ENCODE measurements at places on chromosomes 16 and 17. TPM values are rescaled to one million over a fixed set of nuclear protein-coding genes. Genes with fewer than 3 reads are reported as not detected.

GRCh38 chr17:45132320-45132571, at the start of gene PLCD3:
Gene PLCD3 (minus strand): TSS chr17:45132515. CDS start chr17:45132410, 105 bp downstream.
- H3K27me3 ChIP-seq, result no peaks in the 10 kb centered on the region
- peaks cover 23% of the 10 kb centered on the region for H3K4me1 ChIP-seq
- H3K36me3 ChIP-seq, result peaks cover 3% of the 10 kb centered on the region
- H3K4me3 ChIP-seq, result peak within 1 kb of the TSS; percentile 91

DNA sequence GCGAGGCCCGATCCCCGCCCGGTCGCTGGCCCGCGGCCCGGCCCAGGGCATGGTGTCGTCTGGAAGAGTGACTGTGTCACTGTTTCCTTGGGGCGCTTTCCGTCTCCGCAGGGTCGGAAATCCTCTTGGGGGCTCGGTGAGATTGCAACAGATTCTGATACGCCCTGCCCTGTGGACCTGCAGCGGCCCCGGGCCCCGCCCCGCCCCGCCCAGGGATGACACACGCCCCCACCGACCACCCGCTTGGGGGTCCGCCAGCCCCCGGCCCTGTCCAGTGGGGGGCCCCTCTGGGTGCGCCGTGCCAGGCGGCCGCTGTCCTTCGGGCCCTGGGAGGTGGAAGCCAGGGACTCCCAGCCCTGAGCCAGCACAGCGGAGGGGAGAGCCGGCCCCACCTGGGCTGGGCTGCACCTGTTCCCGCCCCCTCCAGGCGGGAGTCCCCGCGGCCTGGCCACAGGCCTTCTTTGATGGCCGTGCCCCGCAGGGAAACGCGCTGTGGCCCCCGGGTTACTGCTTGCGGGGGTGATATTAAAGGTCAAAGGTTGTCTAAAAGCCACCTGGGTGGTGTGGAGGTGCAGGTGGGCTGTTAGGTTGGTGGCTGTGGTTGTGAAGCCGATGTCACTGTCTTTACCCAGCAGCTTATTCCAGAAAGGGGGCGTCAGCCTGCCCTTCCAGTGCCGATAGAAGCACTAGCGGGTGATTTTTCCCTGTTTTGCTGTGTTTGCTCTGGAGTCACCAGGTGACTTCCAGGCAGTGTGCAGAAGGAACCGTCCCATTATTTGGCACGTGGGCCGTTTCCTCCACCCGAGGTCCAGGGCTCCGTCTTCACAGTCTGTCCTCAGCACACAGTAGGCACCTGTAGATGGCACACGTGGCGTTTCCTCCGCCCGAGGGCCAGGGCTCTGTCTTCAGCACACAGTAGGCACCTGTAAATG, 752 bp downstream of the TBC1D24 start:
- H3K4me1 ChIP-seq, result peaks cover 17% of the 10 kb centered on the region
- peak overlapping the region; percentile 82 for H3K4me3 ChIP-seq
- no peaks in the 10 kb centered on the region for H3K27me3 ChIP-seq
- DNase-seq, result no peak

GRCh38 chr17:50536683-50537646, 4.4 kb downstream of the EPN3 start:
- peaks cover 8% of the 10 kb centered on the region for H3K27me3 ChIP-seq
- H3K36me3 ChIP-seq, result peaks cover 4% of the 10 kb centered on the region
- DNase-seq, result no peak
- peak overlapping the region; percentile 11 for H3K4me3 ChIP-seq
- no peak overlapping the region for H3K27ac ChIP-seq
- peaks cover 32% of the 10 kb centered on the region for H3K4me1 ChIP-seq

The MT4 gene
- total RNA-seq, result not detected

- no peaks in the 10 kb centered on the region for H3K4me1 ChIP-seq
- no peaks in the 10 kb centered on the region for H3K27me3 ChIP-seq
- H3K36me3 ChIP-seq, result peaks cover 3% of the 10 kb centered on the region
- H3K4me3 ChIP-seq, result no peak overlapping the region
- DNase-seq, result no peak
Measured at GRCh38 chr17:75244133-75244866, 17.1 kb downstream of the GGA3 start.

DNA sequence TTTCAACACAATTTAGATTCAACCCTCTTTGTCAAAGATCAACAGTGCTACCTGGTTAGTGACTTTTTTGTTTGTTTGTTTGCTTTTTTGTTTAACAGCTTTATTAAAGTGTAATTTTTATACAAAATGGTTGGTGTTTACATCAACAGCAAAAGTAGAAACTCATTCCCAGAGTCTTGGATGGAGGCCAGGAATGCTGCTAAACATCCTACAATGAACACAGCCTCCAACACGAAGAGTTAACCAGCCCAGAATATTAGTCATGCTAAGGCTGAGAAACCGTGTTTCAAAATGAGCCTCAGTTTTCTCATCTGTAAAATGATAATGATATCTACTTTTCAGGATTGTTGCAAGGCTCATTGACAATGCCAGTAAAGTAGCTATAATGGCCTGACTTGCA, 211.0 kb upstream of the MAF start:
- no peak overlapping the region for H3K4me3 ChIP-seq
- H3K27ac ChIP-seq, result no peak overlapping the region
- H3K27me3 ChIP-seq, result peaks cover 4% of the 10 kb centered on the region
- peaks cover 5% of the 10 kb centered on the region for H3K4me1 ChIP-seq
- no peaks in the 10 kb centered on the region for H3K36me3 ChIP-seq
